ENCODE measurements at places on chromosomes 7 and 10.

- no peak for DNase-seq
Measured at GRCh38 chr7:122595885-122596284, 103.0 kb downstream of the RNF133 start.

- no peak for DNase-seq
Measured at GRCh38 chr7:108135446-108136190, 5.5 kb upstream of the LAMB4 start.

GRCh38 chr7:2172311-2173188 lies 60.2 kb downstream of the MAD1L1 start:
- peak; percentile 33 for DNase-seq

- DNase-seq, result no peak
Measured at GRCh38 chr10:31346953-31347352, 27.9 kb downstream of the ZEB1 start.

GRCh38 chr7:98225913-98226614 lies 14.8 kb downstream of the BHLHA15 start:
- no peak for DNase-seq

DNA sequence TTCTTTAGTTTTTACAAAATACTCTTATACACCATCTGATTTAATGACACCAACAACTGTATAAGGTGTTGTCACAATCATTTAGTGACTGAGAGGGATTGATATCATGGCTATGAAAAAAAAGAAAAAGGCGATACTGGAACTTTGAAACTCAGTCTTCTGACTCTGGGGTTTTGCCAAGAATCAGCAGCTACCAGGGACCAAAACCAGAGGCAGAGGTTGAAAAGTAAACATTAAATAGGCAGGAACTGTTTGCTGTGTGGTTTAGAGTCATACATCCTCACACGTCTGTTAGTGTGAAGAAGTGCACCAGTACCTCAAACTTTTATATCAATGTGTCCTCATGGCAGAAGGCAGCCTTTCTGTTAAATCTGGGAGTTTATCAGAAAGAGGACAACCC lies 19.9 kb upstream of the GGCT start:
- DNase-seq, result peak; percentile 11
